ENCODE measurements at places on chromosomes 7 and 10.

GRCh38 chr7:125412890-125413665 is 483.5 kb upstream of the POT1 start:
- no peak for DNase-seq

DNA sequence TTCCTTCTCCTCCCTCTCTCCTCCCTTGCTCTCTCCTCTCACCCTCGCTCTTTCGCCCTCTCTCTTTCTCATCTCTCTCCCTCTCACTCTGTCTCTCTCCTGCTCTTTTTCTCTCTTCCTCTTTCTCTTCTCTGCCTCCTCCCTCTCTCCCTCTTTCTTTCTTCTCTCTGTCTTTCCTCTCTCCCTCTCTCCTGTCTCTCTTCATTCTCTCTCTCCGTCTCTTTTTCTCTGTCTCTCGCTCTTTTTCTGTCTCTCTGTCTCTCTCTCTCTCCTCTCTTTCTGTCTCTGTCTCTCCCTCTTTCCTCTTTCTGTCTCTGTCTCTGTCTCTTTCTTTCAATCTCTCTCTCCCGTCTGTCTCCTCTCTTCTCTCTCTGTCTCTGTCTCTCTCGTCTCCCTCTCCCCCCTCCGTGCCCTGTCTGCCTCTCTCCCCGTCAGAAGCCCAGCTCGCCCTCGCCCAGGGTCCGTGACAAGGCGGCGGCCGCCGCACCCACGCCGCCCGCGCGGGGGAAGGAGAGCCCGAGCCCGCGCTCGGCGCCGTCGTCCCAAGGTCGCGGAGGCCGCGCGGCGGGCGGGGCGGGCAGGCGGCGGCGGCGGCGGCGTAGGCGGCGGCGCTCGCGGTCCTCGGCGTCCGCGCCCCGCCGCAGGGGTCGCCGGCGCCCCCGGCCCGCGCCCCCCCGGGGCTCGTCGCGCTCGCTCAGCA is 21.3 kb upstream of the HSPB1 start:
- no peak for DNase-seq

- DNase-seq: no peak
Measured at GRCh38 chr10:13310518-13311176, 10.8 kb upstream of the PHYH start.

DNA sequence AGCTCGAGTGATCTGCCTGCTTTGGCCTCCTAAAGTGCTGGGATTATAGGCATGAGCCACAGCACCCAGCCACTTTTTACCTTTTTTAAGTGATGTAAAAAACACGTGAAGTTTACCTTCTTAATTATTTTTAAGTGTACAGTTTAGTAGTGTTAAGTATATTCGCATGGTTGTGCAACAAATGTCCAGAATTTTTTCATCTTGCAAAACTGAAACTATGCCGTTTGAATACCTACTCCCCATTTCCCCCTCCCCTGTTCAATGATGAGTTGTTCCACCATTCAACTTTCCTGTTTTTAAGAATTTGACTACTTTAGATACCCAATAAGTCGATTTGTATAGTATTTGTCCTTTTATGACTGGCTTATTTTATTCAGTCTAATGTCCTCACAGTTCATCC is 10.9 kb downstream of the NRBF2 start:
- DNase-seq: no peak

DNA sequence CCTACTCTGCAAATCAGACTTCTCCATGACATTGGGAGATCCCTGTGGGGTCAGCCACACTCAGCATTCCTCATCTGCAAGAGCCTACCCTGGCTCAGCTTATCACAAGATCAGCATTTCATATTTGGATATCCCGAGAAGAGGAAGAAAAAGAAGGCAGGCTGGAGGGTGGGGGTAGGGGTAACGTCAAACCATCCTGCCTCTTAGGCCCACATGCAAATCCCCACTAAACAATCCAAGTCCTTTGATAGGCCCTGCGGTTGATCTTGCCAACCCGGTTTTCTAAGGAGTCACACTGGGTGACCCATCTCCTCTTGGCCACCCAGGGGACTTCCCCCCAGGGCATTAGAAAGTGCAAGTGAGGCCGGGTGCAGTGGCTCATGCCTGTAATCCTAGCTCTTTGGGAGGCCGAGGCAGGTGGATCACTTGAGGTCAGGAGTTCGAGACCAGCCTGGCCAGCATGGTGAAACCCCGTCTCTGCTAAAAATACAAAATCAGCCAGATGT is 128.0 kb upstream of the CALN1 start:
- no peak for DNase-seq

DNA sequence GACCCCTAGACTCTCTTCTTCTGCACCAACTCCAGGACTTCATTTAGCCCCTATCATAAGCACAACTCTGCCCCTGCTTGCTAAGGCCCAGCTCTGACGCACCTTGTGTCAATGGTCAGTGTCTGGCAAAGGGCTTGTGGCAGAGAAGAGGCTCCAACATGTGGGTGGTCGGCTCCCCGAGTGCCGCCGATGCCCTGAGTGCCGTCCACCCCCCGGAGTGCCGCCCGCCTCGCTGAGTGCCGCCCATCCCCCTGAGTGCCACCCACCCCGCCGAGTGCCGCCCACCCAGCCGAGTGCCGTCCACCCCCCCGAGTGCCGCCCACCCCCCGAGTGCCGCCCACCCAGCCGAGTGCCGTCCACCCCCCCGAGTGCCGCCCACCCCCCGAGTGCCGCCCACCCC is 50.3 kb downstream of the ASB13 start:
- DNase-seq: no peak

DNA sequence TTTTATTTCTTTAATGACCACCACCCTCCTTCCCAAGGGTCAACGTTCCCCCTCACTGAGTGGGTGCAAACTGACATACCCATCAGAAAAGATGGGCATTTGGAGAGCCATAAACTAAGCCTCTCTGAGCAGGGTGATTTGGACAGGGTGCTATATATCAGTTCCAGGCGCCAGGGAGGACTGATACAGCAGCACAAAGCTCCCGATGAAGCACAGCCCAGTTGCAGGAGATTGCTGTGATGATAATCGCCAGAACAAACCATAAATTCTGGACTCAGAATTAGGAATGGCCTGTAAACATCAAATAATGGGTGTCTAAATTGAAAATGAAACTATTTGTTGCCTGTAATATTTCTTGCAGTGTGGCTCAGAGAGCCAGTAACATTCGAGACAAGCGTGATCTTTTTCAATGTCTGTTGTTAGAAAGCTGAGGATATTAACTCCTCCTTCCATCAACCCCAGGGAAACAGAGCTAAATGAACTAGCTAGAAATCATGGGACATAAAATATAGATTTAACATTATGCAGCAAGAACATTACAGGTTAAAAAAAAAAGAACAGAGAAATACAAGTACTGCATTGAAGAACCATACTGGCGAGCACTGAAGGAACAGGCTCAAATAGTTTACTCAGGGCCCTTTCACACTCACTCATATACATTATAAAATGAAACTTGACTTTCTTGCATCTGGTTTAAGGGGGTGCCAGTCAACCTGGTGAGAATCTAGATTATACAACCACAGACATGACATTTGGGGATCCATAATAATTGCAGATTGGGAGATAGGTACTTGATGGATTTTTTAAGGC is 137.5 kb upstream of the LRRTM3 start:
- no peak for DNase-seq

DNA sequence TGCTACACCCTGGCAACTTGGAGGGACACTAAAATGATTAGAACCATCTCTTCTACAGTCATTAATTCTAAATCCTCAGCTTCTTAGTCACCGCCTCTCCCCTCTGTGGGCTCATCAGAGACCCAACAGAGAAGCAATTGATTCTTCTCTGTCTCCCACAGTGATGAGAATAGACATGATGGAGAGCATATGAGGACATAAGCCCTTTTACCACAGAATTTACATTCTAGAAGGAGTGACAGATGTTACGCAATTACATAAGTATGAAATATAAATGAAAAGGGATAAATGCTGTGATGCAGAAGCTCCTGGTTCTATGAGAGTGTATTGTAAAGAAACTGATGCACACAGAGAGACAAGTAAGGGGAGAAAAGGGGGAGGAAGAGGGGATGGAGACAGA is 18.1 kb upstream of the ABCB5 start:
- DNase-seq: no peak

DNA sequence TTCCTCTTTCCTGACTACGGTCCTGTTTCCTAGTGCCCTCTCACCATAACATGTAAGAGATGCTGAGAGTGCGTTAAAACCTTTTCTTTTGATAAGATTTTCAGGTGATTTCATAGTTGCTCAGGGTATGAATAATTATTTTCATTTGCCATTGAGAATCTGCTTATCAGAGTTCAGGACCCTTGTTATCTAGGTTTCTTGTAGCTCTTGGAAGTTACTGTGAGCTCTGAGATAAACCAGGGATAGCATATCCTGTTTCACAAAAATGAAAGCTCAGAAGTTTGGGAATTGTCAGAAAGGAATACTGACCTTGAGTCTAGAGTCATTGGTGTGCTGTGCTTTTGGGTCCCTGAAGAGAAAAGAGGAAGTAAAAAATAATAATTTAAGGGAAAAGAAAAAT is 76.8 kb upstream of the PRKG1 start:
- DNase-seq: no peak

DNA sequence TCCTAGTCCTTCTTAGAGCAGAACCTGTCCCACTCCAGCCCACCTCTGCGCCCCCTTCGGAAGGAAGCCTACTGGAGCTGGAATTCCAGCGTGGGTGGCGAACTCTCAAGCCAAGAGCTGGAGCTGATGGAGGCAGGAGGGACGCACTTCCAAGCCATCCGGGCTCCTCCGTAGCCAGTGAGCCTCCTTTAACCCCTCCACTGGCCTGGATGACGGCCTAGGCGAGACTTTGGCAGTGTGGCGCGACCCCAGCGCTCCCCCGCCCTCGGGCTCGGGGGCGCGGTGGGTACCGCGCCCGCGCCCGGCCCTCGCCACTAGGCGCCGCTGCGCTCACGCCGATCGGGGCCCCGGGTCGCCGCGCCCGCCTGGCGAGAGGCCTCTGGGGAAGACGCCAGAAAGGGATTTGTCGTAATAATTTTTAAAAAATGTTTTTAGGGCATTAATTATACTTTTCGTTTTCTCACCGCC is 5.1 kb upstream of the EMX2 start:
- DNase-seq: no peak

- no peak for DNase-seq
Measured at GRCh38 chr10:60149003-60149402, 240.7 kb downstream of the ANK3 start.

GRCh38 chr7:131363719-131364118 is 36.0 kb downstream of the MKLN1 start:
- DNase-seq: no peak

- DNase-seq: no peak
Measured at GRCh38 chr7:107103369-107103768, 58.9 kb downstream of the PRKAR2B start.

DNA sequence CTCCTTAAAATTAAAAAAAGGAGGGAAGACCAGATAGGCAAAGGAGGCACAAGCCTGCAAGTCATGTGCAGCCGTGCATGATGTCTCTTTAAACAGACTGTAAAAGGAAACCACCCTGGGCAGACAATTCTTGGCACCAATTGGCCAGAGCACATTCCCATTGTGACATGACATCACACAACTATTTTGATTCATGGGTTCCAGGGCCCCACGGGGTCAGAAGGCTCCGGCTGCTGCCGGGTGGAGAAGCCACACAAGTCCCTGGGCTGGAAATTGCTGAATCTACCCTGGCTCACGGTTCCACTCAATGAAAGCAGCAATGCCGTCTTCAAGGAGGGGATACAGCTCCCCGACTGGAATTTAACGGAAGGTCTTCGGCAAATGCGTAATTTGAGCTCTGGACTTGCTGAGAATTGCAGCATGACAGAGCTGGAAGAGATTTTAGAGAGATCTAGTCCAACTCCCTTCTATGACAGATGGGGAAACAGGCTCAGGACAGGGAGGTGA is 140.5 kb downstream of the PRKAG2 start:
- no peak for DNase-seq

- no peak for DNase-seq
Measured at GRCh38 chr7:2950578-2950977, 93.1 kb downstream of the CARD11 start.

- no peak for DNase-seq
Measured at GRCh38 chr10:21421794-21422193, 103.7 kb downstream of the SKIDA1 start.

GRCh38 chr7:92832534-92833023 is 3.8 kb downstream of the CDK6 start:
- DNase-seq: peak; percentile 28

- no peak for DNase-seq
Measured at GRCh38 chr7:28028471-28028870, 152.1 kb downstream of the JAZF1 start.

DNA sequence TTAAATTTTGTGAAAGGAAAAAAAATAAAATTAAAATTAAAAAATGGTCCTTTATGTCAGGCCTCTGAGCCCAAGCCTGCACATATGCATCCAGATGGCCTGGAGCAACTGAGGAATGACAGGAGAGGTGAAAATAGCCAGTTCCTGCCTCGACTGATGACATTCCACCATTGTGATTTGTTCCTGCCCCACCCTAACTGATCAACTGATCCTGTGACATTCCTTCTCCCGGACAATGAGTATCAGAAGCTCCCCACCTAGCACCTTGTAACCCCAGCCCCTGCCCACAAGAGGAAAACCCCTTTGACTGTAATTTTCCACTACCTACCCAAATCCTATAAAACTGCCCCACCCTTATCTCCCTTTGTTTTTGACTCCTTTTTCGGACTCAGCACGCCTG is 972.2 kb upstream of the GHITM start:
- no peak for DNase-seq

GRCh38 chr7:42400211-42400772 is 163.3 kb upstream of the GLI3 start:
- no peak for DNase-seq

- DNase-seq: no peak
Measured at GRCh38 chr7:33250421-33250871, 121.1 kb downstream of the BBS9 start.

DNA sequence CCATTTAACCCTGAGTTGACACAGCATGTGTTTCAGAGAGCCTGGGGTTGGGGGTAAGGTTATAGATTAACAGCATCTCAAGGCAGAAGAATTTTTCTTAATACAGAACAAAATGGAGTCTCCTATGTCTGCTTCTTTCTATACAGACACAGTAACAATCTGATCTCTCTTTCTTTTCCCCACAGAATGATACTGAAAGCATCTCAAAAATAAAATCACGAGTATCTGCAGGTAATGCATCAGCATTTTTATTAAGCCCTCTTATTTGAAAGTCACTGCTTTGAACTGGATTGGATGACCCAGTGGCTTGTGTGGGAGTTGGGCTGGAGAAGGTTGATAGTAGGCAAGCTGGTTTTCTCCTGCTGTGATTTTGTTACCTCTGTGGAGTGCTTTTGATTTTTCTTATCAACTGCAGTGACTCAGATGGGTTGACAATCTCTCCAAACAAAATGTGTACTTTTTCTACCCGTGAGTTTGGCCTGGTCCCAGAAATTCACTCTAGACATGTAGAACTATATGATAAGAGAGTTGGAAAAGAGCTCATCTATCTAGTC is 253.5 kb upstream of the PRKCQ start:
- no peak for DNase-seq

DNA sequence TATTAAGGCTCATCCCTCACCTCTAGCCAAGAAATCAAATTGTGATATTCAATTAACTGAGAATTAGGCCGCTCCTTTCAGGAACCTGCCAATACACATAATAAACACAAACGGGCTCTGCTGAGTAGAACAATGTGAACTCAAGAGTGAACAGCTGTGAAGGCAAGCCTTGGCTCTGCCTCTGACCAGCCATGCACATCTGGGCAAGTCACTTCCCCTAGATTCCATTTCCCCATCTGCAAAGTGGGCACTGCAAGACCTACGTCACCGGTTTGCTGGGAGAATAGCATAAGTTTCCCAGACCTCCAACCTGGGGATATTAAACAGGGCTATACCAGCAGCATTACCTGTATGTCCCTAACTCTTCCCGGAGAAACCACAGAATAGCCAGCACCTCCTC is 355.2 kb downstream of the TNS3 start:
- DNase-seq: no peak
